ENCODE measurements at places on chromosomes 5 and 9.

GRCh38 chr9:137575716-137576411 lies 2.9 kb downstream of the DPH7 start:
- no peak for DNase-seq

- peak; percentile 55 for DNase-seq
Observed at GRCh38 chr9:108620767-108621166, 235.0 kb downstream of the ACTL7B start.

DNA sequence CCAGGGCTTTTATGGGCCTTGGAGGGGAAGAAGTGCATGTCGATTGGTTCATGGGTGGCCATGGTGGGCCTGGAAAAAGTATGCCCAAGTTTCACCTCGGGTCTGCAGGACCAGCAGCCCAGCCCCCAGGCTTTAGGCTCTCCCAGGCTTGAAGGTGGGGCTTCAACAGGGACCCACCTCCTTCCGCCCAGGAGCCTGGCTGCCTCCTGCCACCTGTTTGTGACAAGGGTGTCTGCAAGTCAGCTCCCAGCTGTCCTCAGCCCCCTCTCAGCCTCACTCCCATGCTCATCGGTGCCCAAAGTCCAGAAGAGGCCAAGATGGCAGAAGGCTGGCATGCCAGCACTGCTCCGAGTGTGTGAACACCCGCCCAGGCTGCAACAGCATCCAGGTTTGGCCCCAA lies 1063.2 kb upstream of the ACO1 start:
- DNase-seq, result no peak

DNA sequence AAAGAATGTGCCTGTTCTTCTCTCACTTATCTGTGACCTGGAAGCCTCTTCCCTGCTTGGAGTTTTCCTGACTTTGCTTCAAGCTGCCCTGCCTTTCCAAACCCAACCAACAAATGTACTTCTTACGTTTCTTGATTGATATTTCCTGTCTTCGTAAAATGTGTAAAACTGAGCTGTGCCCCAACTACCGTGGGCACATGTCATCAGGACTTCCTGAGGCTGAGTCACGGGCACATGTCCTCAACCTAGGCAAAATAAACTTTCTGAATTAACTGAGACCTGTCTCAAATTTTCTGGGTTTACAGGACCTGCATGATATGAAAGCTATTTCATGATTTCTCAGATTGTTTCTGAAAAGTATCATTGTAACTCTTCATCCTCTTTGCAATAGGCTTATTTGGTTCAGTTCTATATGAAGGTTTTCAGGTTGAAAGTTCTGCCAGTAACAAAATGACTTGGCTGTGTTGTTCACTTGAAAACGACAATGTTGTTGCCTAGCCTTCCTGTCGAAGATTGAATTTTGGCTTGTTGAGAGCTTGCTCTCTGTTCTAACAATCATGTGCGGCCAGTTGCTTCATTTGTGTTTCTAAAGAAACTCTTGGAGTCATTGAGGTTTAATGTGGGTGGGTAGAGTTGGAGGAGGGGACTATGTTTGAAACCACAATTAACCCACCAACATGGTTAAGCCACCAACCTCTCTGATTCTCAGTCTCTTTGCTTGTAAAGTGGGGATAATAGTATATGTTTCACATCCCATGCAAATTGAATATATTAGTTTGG lies 145.6 kb downstream of the FBXL7 start:
- DNase-seq, result peak; percentile 66

- DNase-seq, result peak; percentile 78
Observed at GRCh38 chr5:143014017-143014651, 244.0 kb downstream of the ARHGAP26 start.
